Activated CD8-positive, alpha-beta memory T cell treated with anti-CD3 and anti-CD28 coated beads, Interleukin-2, amount 10 ng/mL, durations not matched to agents 7 days and 5 days (primary cell): ENCODE measurements at places on chromosomes 5 and 9. TPM values are rescaled to one million over a fixed set of nuclear protein-coding genes. Genes with fewer than 3 reads are reported as not detected.

FSTL4 gene
- total RNA-seq, result not detected

PLPP7 gene
- not detected for total RNA-seq

HRH2 gene
- total RNA-seq, result 21.4 TPM

DNAI1 gene
- not detected for total RNA-seq

CCNO gene
- total RNA-seq, result 0.26 TPM

DIPK1B gene
- not detected for total RNA-seq

TOR2A gene
- total RNA-seq, result 26.8 TPM

SNCB gene
- not detected for total RNA-seq

IFNA21 gene
- not detected for total RNA-seq

SPINK7 gene
- total RNA-seq, result not detected

SPATA31E1 gene
- not detected for total RNA-seq

FBN2 gene
- total RNA-seq, result not detected

C5 gene
- 1.9 TPM for total RNA-seq

SH3PXD2B gene
- 0.12 TPM for total RNA-seq

NR3C1 gene
- total RNA-seq, result 77.9 TPM

SOHLH1 gene
- total RNA-seq, result not detected

OTP gene
- total RNA-seq, result 0.05 TPM

CDH6 gene
- not detected for total RNA-seq

SLC22A4 gene
- 0.75 TPM for total RNA-seq

ANKRD31 gene
- total RNA-seq, result 0.28 TPM
